Progenitor cell of endocrine pancreas (in vitro differentiated cells): ENCODE measurements at places on chromosomes 3 and 15. TPM values are rescaled to one million over a fixed set of nuclear protein-coding genes. Genes with fewer than 3 reads are reported as not detected.

The WDR93 gene
- 0.91 and 1.3 TPM in 2 replicates for total RNA-seq

The EIF1B gene
- total RNA-seq: 103 and 105 TPM in 2 replicates

The RPL22L1 gene
- 53.8 TPM in 2 replicates for total RNA-seq

The DGKG gene
- 0.17 and 0.44 TPM in 2 replicates for total RNA-seq

The DZIP3 gene
- 33.4 and 33.6 TPM in 2 replicates for total RNA-seq

The NEK10 gene
- total RNA-seq: 2.3 and 3.3 TPM in 2 replicates

- H3K27me3 ChIP-seq: no peaks in the 10 kb centered on the region
- DNase-seq: no peak
- H3K4me1 ChIP-seq: no peaks in the 10 kb centered on the region
- H3K4me3 ChIP-seq: no peak overlapping the region
Measured at GRCh38 chr3:153171918-153172317, 9.9 kb downstream of the RAP2B start.

DNA sequence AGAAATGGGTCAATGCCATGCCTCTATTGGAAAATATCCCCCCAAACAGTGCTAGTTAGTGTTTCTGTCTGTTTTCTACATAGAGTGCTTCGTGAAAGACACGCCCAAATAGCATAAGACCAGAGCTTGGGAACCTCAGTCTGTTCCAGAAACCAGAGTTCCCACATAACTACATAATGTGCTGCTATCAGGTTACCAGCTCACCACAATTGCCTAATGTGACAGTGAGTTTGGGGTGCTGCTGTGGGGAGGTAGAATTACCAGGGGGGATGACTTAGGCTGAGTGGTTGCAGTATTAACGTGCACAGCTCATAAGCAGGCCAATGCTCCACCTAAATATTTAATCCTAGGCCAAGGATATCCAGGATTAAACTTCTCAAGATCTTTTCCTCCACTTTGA lies 39.2 kb downstream of the DUT start:
- H3K4me1 ChIP-seq: peaks cover 4% of the 10 kb centered on the region
- no peaks in the 10 kb centered on the region for H3K36me3 ChIP-seq
- H3K4me3 ChIP-seq: no peak overlapping the region
- no peak overlapping the region for H3K27ac ChIP-seq

GRCh38 chr3:115165701-115166100 lies 18.6 kb upstream of the ZBTB20 start:
- H3K4me3 ChIP-seq: no peak overlapping the region
- DNase-seq: no peak
- H3K27me3 ChIP-seq: no peaks in the 10 kb centered on the region
